Nephron progenitor cell (in vitro differentiated cells): ENCODE measurements at places on chromosomes 2 and 18.

GRCh38 chr2:226639550-226639949, 160.1 kb downstream of the IRS1 start:
- DNase-seq: no peak
- no peak overlapping the region for H3K27ac ChIP-seq
- peaks cover 21% of the 10 kb centered on the region for H3K4me1 ChIP-seq
- peaks cover 6% of the 10 kb centered on the region for H3K27me3 ChIP-seq
- H3K4me3 ChIP-seq: no peak overlapping the region

DNA sequence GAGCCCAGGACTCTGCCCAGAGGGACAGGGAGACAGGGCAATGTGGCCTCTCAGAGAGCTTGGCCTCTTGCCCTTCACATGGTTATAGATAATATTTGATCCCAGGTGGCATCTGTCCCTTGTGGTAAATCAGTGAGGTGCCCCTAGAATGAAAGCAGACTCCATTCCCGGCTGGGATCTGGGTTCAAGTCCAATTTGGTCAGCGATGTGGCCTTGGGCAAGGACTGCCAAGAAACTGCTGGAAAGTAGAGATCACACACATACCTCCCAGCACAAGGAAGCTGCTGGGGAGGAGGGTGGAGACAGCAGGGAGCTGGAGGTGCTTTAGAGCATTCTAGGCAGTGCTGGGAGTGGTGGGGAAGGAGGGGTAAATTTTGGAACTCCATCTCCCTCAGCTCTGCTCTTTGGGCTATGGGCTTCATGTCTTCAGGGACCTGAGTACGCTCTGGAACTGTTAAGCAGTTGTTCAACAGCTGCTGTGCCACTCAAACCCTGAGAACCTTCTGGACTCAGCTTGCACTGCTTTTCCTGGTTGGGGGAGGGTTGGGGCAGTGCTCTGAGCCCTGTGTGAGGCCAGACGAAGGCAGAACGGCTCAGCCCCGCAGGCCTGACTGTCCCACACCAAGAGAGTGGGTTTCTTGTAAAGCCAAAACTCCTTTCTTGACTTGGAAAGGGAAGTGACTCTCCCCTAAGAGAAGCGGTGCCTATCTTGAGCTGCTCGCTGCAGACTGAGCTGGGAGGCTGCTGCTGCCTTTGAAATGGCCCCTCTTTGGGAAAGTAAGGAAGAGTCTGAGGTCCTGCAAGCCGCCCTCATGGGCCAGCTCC, 23.0 kb downstream of the INPP5D start:
- H3K36me3 ChIP-seq: no peaks in the 10 kb centered on the region
- peaks cover 63% of the 10 kb centered on the region for H3K4me1 ChIP-seq
- H3K27me3 ChIP-seq: peaks cover 6% of the 10 kb centered on the region
- DNase-seq: no peak
- H3K4me3 ChIP-seq: no peak overlapping the region

DNA sequence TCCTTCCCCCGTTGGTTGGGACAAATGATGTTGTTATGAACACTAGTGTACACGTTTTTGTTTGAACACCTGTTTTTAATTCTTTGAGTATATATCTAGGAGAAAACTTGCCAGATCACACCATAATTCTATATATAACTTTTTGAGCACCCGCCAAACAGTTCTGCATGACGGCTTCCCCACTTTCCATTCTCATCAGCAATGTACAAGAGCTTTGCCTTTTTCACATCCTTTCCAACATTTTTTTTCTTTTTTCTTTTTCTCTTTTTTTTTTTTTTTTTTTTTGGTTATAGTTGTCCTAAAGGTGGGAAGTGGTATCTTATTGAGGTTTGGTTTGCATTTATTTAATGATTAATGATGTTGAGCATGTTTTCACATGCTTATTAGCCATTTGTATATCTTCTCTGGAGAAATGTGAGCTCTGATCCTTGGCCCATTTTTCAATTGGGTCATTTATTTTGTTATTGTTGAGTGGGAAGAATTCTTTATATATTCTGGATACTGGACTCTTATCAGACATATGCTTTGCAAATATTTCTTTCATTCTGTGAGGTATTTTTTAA, 86.9 kb upstream of the ZC3H15 start:
- H3K4me1 ChIP-seq: no peaks in the 10 kb centered on the region
- H3K27ac ChIP-seq: no peak overlapping the region
- no peak for DNase-seq
- H3K4me3 ChIP-seq: no peak overlapping the region
- peaks cover 18% of the 10 kb centered on the region for H3K36me3 ChIP-seq
- no peaks in the 10 kb centered on the region for H3K27me3 ChIP-seq

GRCh38 chr2:227595797-227596196, 2.9 kb upstream of the SCYGR2 start:
- no peaks in the 10 kb centered on the region for H3K36me3 ChIP-seq
- DNase-seq: no peak
- no peaks in the 10 kb centered on the region for H3K27me3 ChIP-seq
- H3K4me1 ChIP-seq: peaks cover 6% of the 10 kb centered on the region

DNA sequence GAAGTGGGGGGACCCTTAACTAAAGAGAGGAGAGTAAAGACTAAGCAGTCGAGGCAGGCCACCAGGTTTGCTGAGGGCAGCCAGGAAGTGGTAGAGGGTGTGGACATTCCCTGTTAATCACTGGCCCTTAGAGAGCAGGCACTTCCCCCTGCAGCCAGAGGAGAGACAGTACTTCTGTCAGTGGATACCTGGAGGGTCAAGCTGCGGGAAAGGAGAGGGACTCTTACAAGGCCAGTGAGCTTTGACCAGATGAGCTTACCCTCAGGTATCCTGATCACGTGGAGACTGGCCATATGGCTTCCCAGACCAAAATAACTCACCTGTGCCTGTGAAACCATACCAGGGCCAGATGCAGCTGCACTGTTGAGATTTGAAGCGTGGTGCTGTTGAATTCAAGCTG, 28.6 kb downstream of the ITGA6 start:
- DNase-seq: no peak
- no peak overlapping the region for H3K27ac ChIP-seq

DNA sequence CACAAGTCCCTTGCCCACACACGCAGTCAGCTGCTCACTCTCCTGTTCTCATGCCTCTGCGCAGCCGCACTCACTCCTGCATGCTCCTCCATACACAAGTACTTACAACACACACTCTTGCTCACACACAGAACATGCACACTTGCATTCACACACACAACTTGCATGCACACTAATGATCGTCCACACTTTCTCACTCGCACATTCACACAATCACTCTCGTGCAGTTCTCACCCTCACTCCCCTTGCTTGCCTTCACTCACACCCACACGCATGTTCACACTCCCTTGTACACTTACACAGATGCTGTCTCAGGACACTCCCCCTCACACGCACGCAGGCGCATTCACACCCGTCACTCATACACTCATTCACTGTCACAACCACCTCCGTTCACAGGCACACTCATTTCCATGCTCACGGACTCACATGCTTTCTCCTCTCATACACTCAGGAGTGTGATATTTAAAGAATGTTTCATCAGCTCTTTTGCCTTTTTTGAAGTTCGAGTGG, 36.1 kb upstream of the LYPD6B start:
- no peak overlapping the region for H3K27ac ChIP-seq
- no peak for DNase-seq
- H3K36me3 ChIP-seq: peaks cover 52% of the 10 kb centered on the region
- peaks cover 56% of the 10 kb centered on the region for H3K4me1 ChIP-seq

- H3K4me1 ChIP-seq: no peaks in the 10 kb centered on the region
- H3K27ac ChIP-seq: no peak overlapping the region
- DNase-seq: no peak
- H3K27me3 ChIP-seq: peaks cover 6% of the 10 kb centered on the region
- H3K4me3 ChIP-seq: no peak overlapping the region
These were observed 640.0 kb upstream of the LRRTM4 start for GRCh38 chr2:78162202-78162601.

GRCh38 chr2:123696799-123697410, 328.2 kb upstream of the CNTNAP5 start:
- no peak overlapping the region for H3K4me3 ChIP-seq
- no peaks in the 10 kb centered on the region for H3K4me1 ChIP-seq
- no peaks in the 10 kb centered on the region for H3K27me3 ChIP-seq
- no peaks in the 10 kb centered on the region for H3K36me3 ChIP-seq

DNA sequence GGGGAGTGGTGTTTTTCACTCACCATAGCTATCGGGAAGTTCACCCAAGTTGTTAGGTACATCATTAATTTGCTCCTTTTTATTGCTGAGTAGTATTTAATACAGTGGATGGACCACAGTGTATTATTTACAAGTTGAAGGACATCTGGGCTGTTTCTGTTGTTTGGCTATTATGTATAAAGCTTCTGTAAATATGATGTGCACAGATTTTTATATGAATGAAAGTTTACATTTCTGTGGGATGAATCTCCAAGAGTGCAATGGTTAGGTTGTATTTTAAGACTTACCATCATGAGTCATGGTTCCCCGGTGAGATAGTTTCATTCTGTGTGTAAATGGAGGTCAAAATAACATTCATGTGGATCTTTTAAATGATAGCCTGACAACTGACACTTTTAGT, 337.4 kb downstream of the PTPRM start:
- no peak overlapping the region for H3K27ac ChIP-seq
- peaks cover 5% of the 10 kb centered on the region for H3K36me3 ChIP-seq
- H3K4me3 ChIP-seq: no peak overlapping the region
- peaks cover 4% of the 10 kb centered on the region for H3K27me3 ChIP-seq
- no peak for DNase-seq

GRCh38 chr2:45300026-45300750, 290.9 kb upstream of the SIX2 start:
- H3K27ac ChIP-seq: no peak overlapping the region
- no peak overlapping the region for H3K4me3 ChIP-seq
- no peak for DNase-seq
- H3K4me1 ChIP-seq: no peaks in the 10 kb centered on the region
- H3K27me3 ChIP-seq: peaks cover 34% of the 10 kb centered on the region

- peaks cover 52% of the 10 kb centered on the region for H3K36me3 ChIP-seq
- H3K4me3 ChIP-seq: no peak overlapping the region
- no peak for DNase-seq
- no peaks in the 10 kb centered on the region for H3K27me3 ChIP-seq
- peak overlapping the region; percentile 57 for H3K27ac ChIP-seq
- no peaks in the 10 kb centered on the region for H3K4me1 ChIP-seq
These were observed 36.6 kb downstream of the GORASP2 start for GRCh38 chr2:170965446-170966225.

GRCh38 chr2:198476007-198476406, 671.6 kb downstream of the PLCL1 start:
- no peaks in the 10 kb centered on the region for H3K27me3 ChIP-seq
- peaks cover 6% of the 10 kb centered on the region for H3K4me1 ChIP-seq
- H3K27ac ChIP-seq: no peak overlapping the region
- no peak for DNase-seq

DNA sequence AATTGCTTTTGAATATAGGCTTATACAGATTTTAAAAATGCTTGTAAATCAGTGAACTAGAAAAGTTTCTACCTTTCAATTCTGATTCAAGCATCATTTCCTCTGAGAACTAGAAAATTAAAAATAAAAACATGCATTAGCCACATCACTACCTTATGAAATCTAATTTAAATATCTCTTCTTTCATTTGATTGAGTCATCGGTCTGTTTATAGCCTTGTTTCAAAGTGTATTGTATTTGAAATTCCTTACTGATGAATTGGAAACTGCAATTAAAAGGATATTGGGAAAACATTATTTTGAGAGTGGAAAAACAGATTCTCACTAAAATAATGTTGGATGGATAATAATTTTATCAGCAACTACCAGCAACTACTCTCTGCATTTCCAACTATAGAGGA, 717.7 kb upstream of the FAM98A start:
- no peaks in the 10 kb centered on the region for H3K4me1 ChIP-seq
- no peaks in the 10 kb centered on the region for H3K27me3 ChIP-seq
- H3K27ac ChIP-seq: no peak overlapping the region
- no peak for DNase-seq
- H3K36me3 ChIP-seq: no peaks in the 10 kb centered on the region

DNA sequence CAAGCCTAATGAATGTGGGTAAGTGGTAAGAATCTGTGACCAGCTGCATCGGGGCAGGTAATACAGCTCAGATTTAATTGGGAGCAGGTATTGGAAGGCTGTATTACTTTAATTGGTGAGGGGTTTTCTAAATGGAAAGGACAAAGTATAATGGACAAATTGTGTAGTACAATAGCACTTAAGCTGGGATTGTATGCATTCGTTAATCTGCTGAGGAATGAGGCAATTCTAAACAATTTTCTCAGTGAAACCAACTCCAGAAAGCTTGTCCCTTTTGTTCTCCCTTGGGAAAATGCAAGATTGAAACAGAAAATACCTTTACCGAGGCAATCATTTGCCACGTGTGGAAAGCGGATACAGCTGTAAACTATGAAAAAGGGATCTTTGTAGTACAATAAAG, 801.6 kb upstream of the POU3F3 start:
- peaks cover 3% of the 10 kb centered on the region for H3K27me3 ChIP-seq
- no peak overlapping the region for H3K4me3 ChIP-seq
- DNase-seq: no peak
- no peak overlapping the region for H3K27ac ChIP-seq

DNA sequence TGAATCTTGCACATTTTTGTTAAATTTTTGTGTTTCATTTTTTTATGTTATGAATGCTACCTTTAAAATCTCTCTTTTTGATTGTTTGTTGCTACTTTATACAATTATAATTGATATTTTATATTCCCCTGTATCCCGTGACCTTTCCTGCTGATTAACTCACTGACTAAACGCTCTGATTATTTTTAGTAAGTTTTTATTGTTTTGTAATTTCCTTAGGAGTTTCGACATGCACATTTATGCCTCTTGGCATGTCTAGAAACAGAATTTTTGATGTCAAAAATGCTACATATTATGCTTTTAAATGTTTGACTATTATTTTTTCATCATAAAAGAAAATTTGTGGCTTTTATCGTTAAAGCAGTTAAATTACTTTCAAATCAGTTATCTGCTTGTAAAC, 1131.6 kb upstream of the TMEFF2 start:
- no peak overlapping the region for H3K27ac ChIP-seq
- H3K27me3 ChIP-seq: no peaks in the 10 kb centered on the region
- no peaks in the 10 kb centered on the region for H3K36me3 ChIP-seq
